Activated CD4-positive, alpha-beta T cell treated with anti-CD3 and anti-CD28 coated beads, Interleukin-2, amount 50 U/mL, for 48 hours (primary cell): ENCODE measurements at places on chromosomes 2 and 18.

DNA sequence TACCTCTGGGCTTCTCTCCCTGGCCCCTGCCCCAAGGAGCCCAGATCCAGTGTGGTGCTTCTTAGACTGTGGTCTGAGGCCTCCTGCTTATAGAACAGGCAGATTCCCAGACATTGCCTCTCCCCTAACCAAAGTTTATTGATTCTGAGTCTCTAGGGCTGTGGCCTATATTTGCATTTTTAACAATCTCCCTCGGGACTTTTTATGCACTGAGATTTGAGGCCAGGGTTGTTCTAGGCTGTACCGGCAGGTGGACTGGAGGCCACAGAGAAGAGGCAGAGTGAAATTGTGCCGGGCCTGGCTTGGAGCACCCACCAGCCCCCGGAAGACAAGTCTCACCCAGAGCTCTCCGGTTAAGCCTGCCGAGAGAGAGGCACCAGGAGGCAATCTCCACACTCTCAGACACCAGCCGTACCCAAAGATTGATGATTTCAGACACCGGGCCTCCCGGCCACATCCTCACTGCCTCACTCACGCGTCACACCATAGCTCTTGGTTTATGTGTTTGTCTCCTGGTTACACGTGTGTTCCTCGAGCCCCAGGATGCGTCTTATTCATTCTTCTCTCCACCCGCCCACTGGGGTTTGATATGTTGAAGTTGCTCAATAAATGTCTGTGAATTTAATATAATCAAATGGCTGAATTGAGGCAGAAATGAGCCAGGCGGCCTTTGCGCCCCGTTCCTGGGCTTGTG, 203.7 kb downstream of the KLHL29 start:
- DNase-seq = no peak

DNA sequence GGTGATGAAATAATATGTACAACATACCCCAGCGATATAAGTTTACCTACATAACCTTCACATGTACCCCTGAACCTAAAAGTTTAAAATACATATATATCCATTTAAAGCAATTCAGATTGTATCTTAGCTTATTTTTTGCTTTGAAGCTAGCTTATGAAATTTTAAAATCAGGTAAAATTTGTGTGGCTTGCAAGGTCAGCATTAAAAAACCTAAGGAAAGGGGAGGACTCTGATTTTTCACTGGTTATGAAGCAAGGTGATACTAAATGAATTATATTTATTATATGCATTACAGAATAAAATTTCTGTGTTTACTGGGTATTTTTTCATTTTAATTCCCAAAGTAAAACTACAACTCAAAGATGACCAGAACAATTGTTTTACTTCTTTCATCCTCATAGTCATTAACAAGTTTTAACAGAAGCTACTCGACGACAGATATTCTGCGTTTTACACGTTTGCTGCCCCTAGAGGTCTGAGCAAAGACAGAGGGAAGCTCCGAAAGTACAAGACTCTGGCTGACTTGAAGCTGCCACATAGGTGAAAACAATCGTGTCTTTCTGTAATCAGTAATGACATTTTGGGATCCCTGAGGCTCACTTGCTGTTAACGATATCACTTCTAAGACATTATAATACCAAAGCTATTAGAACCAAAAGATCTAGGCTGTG, 17.1 kb downstream of the PKP4 start:
- no peak for DNase-seq

DNA sequence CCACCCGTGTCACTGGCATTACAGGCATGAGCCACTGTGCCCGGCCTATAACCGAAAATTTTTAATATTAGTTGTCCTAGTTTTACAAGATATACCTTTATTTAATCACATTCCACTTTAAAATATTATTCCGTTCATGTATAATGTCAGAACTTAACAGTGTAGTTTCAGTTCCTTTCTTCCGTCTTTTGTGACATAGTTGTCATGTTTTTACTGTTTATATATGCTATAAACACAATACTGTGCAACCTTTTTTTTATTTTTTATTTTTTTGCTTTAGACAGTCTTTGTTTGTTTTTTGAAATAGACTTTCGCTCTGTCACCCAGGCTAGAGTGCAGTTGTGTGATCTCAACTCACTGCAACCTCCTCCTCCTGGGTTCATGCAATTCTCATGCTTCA, 129.5 kb upstream of the TTC27 start:
- DNase-seq = no peak

GRCh38 chr2:16365366-16365765, 300.3 kb downstream of the CYRIA start:
- no peak for DNase-seq

GRCh38 chr18:79385708-79386341, 9.9 kb upstream of the NFATC1 start:
- no peak for DNase-seq

- no peak for DNase-seq
These were observed 127.7 kb downstream of the SMAD2 start for GRCh38 chr18:47802802-47803201.

GRCh38 chr2:28639836-28640235, 111.8 kb upstream of the PPP1CB start:
- no peak for DNase-seq

- DNase-seq = no peak
These were observed 7.2 kb downstream of the SLC66A2 start for GRCh38 chr18:79944126-79944731.

DNA sequence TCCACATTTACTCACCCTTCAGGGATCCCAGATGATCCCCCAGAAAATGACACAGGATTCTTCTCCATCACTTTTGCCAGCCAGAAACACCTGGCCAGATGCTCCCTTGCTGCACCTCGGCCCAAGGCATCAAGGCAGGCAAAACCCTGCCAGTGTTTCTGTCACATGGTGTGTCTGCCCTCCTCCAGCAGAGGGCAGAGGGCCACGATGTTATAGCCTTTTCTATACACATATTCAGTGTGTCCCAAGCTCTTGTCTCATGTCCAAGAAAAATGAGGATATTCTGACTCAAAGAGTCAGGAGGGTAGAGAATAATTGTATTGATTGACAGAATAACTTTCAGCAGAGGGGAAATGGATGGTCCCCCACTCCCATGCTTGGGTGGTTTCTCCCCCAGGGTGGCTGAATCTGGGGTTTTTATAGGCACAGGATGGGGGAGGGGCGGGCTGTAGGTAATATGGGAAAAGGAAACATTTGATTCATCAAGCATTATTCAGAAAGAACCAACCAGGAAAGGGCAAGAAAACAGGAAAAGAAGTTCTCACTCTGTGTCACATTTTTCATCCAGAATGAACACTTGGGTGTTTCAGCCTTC, 933.9 kb downstream of the TRIB2 start:
- no peak for DNase-seq
